Calu3 (cell line): ENCODE measurements at places on chromosomes 11 and 22. TPM values are rescaled to one million over a fixed set of nuclear protein-coding genes. Genes with fewer than 3 reads are reported as not detected.

DNA sequence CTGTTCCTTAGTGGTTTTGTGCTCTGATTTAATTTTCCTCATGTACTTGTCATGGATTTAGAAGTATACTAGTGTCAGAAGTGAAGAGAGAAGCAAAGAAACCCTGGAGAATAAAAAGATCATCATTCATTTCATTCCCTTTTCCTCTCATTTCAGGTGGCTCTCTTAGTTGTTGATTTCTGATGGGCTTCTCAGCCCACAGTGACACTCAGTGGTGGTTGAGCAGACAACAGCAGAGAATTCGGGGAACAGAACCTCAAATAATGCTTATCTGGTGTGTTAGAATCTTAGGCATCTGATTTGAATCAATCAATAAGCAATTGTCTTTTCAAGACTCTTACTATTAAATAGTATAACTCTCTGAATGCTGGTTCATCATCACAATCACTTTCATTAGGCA is 1289.4 kb downstream of the FAM181B start:
- DNase-seq = no peak

GRCh38 chr11:131745405-131745804 is 375.0 kb downstream of the NTM start:
- DNase-seq = no peak

GRCh38 chr22:26806445-26807175 is 149.2 kb downstream of the MIAT start:
- DNase-seq = no peak

DNA sequence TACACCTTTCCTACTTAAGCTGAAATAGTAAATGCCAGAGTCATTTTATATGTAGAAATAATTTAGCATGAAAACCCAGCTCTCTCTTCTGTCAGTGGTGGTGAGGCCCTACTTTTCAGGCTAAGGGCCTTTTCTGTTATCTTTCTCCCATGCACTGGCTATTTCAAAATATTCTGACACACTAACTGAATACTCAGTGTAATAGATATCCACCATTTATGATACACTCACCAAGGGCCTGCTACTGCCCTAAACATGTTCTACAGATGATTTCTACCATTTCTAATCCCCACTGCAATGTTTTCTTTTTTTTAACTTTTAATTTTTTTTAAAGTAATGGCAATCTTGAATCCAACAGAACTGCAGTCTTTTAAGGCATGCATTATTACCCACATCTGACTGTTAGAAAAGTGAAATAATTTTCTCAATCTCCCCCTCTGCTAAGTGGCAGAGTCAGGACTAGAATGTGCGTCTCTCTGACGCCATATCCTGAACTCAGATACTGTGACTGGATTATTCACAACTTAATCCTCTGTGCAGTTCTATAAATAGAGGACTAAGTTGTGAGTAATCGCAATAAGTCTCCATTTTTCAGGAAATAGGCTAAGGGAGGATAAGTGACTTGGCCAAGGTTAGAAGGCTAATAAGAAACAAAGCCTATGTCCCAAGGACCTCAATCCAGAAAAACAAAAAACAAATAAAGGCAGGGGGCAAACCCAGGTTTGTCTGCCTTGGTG is 44.0 kb downstream of the GRAMD1B start:
- DNase-seq = no peak

- DNase-seq = no peak
Observed at GRCh38 chr11:102806296-102806695, 8.3 kb upstream of the MMP1 start.

DNA sequence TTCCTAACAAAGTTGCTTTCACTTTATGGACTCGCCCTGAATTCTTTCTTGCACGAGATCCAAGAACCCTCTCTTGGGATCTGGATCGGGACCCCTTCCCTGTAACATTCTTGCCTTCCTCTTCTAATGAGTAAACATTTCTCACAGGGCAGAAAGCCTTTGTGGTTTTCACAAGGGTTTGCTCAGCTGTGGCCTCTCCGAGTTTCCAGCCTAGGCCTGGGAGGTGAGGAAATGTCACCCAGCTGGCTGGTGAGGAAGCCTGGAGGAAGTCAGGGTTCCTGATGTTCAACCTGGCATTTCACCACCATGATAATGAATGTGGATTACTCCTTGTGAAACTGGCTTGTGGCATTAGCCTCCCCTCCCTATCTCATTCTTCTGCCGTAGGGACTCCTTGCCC is 224.9 kb downstream of the DSCAML1 start:
- DNase-seq = no peak

DNA sequence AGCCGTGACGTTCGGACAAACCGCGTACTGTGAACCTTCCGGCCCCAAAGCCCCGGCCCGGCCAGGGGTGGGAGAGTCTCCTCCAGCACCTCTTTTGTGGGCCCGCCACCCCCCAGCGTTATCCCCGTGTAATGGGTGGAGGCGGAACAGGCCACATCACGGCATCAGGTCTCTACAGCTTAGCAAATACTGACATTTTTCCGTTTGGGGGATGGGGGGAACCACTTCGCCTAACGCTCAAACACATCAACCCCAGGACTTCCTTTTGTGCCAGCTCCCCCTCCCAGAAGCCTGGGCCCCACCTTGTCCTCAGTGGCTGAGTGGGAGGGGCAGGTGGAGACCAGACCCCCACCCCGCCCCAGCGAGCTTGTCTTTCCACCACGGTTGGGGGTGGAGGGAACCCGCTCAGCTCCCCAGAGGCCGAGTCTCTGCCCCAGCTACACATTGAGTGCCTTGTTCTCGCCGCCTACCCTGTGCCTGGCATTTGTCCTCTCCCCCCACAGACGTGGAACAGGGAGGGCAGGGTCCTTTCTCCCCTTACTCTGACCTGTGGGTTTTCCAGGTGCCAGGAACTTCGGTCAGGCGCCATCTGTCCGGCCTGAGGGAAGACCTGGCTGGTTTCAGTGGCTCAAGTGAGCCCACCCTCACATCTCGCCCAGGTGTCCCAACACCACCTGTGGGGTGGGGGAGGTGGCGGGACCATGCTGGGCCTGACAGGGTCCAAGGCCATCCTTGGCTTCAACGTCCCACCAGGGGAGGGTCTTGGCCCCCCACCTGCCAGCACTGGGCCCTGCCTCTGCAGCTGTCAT is 29.6 kb downstream of the SBF1 start:
- no peak for DNase-seq

- no peak for DNase-seq
Observed at GRCh38 chr11:131858505-131858904, 488.1 kb downstream of the NTM start.

The MOGAT2 gene
- total RNA-seq = not detected in 2 replicates

The TSKU gene
- 49.0 and 56.1 TPM in 2 replicates for total RNA-seq
